Urothelium cell line (cell line): ENCODE measurements at places on chromosomes 13 and 19.
A peak's percentile ranks its signal among the peaks of the same experiment; 100 is the strongest.

GRCh38 chr19:38685666-38686529 is 38.4 kb downstream of the ACTN4 start:
- peak; percentile 35 for DNase-seq

DNA sequence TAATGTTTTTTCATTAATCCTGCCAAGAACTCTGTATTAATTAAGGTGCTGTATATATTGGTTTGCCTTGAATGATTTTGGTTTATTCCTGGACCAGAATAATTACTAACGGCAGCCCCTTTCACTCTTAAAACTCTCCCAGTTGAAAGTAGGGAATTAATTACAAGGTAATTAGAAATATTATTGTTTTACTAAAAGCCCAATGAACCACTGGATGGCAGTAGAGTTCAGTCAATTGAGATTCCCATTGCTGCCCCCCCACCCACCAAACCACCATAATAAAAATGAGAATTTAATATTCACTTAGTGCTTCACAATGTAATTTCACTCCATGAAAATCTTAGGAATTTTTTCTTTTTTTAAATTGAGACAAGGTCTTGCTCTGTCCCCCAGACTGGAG is 13.7 kb downstream of the WBP4 start:
- DNase-seq: peak; percentile 9

DNA sequence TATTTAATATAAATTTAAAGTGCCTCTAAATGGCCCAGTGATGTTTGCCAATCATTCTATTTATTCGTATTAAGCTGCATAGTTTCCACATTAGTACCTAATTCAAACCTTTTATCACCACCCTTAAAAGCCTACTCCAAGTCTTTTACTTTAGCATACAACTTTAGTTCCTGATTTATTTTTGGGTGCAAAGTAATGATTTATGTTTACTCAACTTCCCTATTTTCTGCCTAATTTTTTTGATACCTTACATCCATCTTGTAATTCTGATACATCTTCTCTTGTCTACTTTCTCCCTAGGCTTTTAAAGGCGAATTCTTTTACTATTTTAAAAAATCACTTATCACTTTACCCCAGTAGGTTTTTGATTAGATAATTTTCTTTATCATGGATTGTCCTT is 2651.1 kb upstream of the PCDH20 start:
- no peak for DNase-seq

GRCh38 chr13:109783447-109783814 is 3.0 kb downstream of the IRS2 start:
- no peak for DNase-seq

- no peak for DNase-seq
Measured at GRCh38 chr13:94717916-94718315, 5.6 kb upstream of the SOX21 start.

DNA sequence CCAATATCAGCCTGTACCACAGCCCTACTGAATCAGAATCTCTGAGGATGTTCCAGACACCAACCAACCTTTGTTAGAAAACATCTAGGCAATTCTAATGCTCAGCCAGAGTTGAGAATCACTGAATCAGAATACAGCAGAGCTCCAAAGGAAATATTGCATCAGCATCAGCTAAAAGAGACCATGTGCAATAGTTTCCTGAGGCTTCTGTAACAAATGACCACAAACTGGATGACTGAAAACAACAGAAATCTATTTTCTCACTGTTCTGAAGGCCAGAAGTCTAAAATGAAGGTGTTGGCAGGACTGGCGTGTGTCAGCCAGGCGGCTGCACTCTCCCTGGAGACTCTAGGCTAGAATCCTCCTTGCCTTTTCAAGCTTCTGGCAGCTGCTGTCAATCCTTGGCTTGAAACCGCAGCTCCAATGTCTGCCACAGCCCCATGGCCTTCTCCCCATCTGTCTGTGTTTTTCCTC is 1.2 kb upstream of the DCT start:
- no peak for DNase-seq

DNA sequence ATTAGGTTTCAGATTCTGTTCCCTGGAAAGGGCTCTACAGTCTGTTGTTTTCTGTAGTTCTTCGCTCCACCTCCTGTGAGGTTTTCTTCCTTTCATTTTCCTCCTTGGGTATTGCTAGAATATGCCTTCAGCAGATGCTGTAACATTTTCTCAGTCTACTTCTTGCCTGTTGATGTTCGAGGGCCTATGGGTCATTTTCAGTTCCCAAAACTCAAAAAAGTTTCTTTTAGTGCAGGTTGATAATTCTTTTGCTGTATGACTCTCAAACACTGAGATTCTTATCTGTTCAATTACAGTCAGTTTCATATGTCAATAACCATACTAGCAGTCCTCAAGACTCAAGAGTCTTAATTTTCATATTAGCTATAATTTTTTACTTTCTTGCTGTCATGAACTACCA is 268.3 kb downstream of the RFC3 start:
- no peak for DNase-seq

DNA sequence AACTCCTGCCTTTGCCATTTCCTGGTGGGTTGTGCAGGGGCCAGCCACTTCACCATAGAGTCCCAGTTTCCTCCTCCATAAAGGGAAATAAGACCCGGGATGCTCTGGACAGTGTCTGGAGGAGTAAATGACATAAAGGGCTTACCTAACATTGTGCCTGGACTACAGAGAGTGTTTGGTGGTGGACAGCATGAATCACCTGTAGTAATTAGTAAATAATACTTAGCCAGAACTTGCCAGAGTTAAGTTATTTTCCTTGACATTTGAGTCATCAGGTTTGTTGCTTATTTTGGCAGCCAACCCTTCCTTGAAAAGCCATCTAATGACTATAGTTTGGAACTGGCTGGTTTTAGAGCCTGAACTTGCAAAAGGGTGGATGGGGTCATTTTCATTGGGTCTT is 159.2 kb downstream of the SLC7A1 start:
- DNase-seq: no peak

DNA sequence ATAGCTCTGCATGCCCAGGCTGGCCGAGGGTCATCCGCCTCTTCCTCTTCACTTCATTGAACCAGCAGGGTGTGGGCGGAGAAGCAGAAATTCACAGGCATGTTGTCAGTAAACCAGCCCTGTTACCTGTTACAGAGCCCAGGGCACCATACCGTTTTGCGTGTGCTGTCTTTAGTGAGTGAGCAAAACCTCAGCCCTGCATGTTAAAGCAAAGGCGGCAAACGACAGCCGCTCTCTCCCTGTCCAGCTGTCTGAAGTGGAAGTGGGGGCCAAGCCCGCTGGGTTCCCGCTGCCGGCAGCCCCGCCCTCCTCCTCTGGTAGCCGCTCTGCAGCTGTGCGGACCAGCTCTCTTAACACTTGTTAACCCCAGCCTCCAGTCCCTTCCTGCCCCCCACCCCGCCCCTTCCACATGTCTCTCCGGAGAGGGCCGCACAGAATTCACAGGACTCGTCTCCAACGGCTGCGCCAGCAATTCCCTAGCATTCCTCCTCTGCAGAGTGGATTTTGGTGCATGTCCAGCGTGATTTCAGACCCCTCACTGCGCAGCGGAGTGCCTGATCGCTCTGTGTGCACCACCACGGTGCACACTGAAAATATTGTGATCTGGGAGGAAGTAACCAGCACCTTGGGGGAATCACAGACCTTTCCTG is 12.7 kb downstream of the KLHL26 start:
- no peak for DNase-seq

DNA sequence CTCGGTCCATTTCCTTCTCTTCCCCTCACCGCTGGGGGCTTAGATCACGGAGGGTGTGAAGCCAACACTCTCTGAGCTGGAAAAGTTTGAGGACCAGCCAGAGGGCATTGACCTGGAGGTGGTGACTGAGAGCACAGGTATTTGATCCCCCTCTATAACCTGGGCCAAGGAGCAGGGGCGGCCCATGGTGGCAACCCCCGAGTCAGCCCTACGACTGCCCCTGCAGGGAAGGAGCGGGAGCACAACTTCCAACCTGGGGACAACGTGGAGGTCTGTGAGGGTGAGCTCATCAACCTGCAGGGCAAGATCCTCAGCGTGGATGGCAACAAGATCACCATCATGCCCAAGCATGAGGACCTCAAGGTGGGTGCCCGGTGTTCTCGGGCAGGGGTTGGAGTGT is 11.6 kb upstream of the TIMM50 start:
- DNase-seq: no peak

DNA sequence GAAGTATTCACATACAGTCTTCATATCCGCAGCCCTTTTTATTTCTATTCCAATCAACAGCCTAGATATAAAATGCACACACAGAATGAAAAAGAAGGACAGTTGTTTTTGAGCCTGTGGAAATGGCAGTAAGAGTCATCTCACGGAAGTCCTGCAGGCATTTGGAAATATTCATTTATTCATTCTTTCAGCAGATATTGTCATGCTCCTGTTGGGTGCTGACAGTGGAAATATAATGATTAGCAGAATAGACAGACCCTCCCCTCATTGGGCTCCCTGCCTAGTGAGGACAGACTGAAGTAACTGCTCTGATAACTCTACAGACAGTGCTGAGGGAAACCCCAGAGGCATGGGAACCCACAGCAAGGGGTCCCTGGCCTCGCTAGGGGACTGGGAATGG is 392.3 kb downstream of the FOXO1 start:
- no peak for DNase-seq

DNA sequence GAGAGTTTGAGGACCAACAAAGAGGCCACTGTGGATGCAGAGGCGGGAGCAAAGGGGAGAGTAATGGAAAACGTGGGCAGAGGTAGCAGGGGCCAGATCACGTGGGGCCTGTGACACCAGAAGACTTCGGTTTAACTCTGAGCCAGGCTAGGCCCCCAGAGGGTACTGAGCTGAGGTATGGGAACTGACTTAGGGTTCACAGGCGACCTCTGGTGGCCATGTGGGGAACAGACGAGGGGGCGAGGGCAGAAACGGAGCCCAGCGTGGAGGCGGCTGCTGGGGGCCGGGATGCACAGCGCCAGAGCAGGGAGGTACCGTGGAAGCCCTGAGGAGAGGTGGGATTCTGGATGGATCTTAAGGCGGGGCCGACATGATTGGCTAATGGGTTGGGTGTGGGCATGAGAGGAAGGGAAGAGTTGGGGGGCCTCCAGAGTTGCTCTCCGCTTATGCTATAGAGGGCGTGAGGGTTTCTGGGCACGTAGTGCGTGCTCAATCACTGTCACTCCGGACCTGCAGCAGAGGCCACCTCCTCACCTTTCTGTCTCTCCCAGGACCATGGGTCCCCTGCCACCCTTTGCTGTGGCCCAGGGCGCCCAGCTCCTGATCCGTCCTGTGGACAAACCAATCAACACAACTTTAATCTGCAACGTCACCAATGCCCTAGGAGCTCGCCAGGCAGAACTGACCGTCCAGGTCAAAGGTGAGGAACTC is 13.7 kb downstream of the PVR start:
- DNase-seq: peak; percentile 69

DNA sequence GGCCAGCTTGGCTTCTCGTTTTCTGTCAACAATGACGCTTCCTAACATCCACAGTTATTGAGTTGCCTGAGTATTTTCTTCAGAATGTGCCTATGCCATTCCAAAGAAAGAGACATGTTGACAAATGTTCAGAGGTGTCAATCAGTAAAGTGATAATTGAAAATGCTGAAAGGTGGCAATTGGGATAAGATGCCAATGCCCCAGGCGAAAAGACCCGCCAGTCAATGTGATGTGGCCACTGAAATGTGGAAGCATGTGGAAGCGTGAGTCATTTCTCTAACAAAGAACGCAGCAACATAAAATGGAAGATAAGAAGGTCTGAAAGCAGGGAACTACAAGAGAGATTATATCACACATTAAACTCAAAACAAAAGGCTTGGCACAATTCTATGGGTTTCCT is 882.2 kb upstream of the SLC10A2 start:
- no peak for DNase-seq

DNA sequence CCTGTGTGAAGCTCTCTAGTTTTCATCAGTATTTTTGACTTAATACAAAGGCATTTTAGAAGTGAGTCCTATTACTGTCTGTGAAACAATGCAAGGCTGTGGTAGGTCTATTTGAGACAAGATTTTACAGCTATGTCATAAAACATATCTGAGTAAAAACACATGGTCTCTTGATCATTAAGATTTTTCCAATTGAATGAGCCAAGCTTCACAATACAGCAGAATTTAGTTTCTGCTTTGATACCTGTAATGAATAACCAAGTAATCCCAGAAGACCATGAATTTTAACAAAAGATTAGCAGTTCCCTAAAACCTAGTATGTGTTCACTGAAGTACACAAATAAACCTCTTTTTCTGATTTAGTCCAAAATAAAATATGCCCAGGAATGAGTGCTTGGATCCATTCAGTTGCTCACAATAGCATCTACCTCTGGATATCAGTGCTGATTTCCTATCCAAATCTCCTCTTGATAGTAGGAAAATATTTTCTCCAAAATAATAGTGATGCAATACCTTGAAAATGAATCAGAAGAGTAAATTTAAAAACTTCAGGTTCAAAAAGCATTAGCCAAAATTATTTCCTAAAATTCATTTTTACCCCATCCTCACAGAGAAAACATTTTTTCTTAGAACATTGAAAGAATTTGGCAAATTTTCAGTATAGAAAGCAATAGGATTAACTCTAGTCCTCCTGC is 533.5 kb upstream of the SGCG start:
- DNase-seq: no peak

GRCh38 chr13:54841682-54842081 is 1813.1 kb downstream of the OLFM4 start:
- DNase-seq: no peak

DNA sequence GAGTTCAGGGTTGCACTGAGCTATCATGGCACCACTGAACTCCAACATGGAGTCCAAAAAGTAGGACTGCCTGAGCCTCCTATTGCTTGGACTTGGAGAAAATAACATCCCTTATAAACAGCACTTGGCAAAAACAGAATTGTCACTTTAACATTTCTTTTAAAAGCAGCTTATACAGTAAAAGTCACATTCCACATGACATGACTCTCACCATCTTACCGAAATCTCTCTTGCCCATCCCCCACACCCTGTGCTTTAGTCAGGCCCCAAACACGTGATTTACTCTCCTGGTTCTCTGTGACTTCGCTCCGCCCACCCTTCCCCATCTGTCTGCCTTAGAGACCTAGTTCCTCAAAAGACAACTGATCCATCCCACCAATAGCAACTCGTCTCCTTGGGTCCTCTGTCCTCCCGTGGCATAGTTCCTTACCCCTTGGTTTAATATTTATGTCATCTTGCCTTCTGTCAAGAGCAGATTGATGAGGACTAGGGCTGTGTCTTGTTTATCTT is 4.6 kb downstream of the SAFB start:
- DNase-seq: no peak

DNA sequence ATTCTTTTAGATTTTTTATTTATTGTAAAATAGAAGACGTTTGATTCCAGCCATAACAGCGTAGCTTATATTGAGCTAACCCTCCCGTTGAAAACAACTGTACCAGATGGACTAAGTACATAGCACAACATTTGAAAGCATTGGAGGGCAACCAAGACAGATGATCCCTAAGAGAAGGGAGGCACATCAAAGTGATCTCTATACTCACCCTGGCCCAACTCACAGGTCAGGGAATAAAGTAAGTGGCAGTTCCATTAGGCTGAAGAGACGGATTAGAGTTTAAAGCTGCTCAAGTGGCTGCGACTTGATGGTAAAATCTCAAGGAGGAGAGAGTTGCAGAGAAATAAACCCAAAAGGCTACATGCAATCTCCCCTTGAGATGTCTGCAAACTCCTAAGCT is 65.1 kb upstream of the ITM2B start:
- DNase-seq: no peak

GRCh38 chr13:72808917-72809500 is 27.1 kb downstream of the PIBF1 start:
- DNase-seq: peak; percentile 0
